Caki2 (cell line): ENCODE measurements at places on chromosomes 5 and 9. TPM values are rescaled to one million over a fixed set of nuclear protein-coding genes. Genes with fewer than 3 reads are reported as not detected.

The FXN gene
- total RNA-seq, result 2.8 and 16.3 TPM in 2 replicates

DNA sequence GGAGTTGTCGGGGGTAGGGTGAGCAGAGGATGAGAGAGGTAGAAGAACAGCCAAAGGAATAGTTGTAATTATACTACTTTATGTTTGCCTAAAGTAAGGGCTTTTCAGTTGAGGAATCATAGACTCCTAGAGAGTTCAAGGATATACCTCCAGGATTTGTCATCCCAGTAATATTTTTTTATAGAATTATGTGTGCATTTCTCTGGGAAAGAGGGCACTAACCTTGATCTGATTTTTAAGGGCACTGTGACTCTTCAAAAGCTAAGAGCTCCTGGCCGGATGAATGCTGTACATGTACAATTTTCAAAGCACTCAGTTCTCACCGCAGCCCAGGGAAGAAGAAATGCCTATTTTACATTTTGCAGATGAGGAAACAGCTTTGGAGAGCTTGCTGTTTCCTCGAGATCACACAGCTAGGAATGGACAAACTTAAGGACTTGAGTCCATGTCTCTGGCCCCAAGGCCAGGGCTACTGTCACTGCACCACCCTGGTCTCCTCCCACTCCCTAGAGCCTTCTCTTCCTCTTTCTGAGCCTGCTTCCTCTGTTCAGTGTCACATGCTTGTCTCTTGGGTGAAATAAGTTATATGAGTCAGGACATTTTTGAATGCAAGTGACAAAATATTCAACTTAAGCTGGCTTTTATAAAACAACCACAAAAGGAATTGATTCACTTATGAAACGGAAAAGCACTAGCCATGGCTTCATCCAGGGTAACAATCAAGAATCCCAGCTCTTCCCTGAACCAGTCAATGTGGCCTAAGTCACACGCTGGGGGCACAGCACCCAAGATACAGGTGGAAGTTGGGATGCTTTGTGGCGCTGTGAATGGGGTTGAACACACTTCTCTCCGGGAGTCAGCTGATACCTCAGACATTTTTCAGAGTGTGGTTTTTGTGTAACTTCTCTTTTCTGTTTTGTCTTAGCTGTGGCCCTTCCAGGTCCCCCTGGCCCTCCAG, 45.7 kb upstream of the TGFBR1 start:
- DNase-seq, result no peak

The ORM2 gene
- total RNA-seq, result not detected in 2 replicates

- no peak for DNase-seq
These were observed 77.2 kb downstream of the ZNF608 start for GRCh38 chr5:124669300-124669648.

- DNase-seq, result no peak
These were observed 12.6 kb upstream of the FYB1 start for GRCh38 chr5:39231705-39232525.

The SPINK9 gene
- total RNA-seq, result not detected in 2 replicates

- DNase-seq, result no peak
These were observed 2.2 kb upstream of the DPP7 start for GRCh38 chr9:137116728-137117127.
